Stimulated activated CD8-positive, alpha-beta memory T cell treated with anti-CD3 and anti-CD28 coated beads, Interleukin-12 subunit alpha, Interleukin-12 subunit beta, amount 100 ng/mL, for 4 hours (primary cell): ENCODE measurements at places on chromosomes 4 and X.

DNA sequence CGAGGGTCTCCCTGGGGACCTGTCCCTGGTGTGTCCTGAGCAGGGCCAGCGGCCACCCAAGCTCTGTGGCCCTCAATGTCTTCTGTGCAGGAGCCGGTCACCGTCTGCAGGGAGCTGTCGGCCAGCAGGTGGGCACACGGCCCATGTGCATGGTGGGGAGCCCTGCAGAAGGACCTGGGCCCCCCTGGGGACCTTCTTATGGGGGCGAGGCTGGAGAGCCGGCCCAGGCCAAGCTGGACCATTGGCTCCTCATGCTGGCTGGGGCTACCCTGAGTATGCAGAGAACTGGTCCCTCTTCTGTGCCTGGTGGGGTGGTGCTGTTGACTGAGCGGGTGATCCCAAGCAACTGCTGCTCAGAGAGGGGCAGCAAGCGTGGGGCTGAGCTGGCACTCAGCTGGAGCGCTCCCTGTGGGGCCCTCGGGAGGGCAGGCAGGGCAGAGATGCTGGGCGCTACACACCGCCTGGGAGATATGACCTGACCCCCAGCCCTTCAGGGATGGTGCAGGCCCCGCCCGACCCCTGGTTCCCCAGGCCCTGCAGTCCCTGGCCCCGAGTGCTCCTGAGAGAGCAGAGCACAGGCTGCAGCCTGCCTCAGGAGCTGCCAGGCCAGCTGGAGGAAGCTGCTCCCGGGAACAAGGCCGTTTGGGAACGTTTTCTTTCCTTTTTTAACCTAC lies 14.8 kb downstream of the NAT8L start:
- no peak for DNase-seq

DNA sequence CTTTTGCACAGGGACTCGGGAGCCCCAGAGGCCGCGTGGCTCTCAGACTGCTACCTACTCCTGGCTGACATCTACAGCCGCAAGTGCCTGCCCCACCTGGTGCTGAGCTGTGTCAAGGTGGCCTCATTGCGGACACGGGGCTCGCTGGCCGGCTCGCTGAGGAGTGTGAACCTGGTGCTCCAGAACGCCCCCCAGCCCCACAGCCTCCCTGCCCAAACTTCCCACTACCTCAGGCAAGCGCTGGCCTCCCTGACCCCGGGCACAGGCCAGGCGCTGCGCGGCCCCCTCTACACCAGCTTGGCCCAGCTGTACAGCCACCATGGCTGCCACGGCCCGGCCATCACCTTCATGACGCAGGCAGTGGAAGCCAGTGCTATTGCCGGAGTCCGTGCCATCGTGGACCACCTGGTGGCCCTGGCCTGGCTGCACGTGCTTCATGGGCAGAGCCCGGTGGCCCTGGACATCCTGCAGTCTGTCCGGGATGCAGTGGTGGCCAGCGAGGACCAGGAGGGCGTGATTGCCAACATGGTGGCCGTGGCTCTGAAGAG lies 28.8 kb downstream of the SH3TC1 start:
- DNase-seq = no peak

GRCh38 chrX:136147976-136148375 lies 643 bp downstream of the FHL1 start:
- DNase-seq = peak; percentile 0

GRCh38 chr4:23036503-23036902 lies 343.8 kb downstream of the GBA3 start:
- no peak for DNase-seq

DNA sequence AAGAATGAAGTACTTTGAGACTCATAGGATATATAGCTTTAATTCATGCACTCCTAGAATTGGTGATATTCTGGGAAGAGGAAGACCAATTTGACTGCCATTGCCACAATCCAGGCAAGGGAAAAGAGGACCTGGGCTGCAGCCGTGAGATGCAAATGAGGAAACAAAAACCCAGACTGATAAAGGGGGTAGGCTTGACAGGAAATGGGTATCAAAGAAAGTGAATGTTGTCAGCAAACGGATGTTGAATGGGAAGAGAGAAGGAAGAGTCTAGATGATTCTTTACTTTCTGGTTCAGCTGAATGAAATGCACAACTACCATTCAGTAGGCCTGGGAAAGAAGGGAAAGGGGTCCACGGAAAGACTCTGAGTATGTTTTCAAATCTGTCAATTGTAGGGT lies 17.1 kb upstream of the ARHGEF6 start:
- no peak for DNase-seq

- DNase-seq = no peak
Observed at GRCh38 chrX:54230435-54231148, 47.5 kb upstream of the FAM120C start.

GRCh38 chr4:140094438-140095420 lies 59.3 kb downstream of the MAML3 start:
- peak; percentile 36 for DNase-seq

DNA sequence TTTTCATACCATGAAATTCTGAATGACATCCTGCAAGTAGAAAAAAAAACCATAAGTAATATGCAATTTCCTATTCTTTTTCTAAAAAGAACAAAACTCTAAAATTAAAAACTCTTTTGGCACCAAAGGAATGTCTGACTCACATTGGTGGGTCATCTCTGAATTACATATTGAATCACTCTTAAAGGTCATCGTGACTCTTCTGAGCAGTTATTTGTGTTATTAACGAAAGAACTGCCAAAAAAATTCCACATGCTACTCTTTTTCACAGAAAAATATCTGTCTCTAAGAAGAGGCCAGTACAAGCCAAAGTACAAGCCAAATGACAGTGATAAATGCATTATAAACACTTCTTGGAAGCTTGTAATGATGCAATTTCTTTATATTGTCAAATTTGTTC lies 282.2 kb downstream of the GUCY2F start:
- DNase-seq = no peak

GRCh38 chr4:152164561-152164960 lies 371.3 kb downstream of the FBXW7 start:
- DNase-seq = no peak

GRCh38 chrX:136899221-136899620 lies 18.7 kb upstream of the RBMX start:
- DNase-seq = no peak

GRCh38 chrX:44816367-44816766 lies 27.5 kb upstream of the DUSP21 start:
- no peak for DNase-seq

DNA sequence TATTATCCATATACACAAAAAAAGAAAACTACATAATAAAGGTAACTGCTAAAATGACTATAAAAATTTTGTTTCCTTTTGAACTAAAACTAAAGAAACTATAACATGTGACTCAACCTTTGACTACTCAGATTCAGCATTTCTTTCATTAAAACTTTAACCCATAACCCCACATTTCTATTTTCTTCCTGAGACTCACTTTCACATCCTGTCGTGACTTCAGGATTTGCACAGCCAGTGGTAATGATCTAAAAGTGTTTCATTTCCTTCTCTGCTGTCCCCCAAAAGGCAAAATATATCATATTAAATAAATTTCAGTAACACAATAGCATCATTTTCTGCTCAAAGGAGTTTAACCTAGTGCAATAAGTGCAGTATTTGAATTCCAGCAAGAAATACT lies 1022.4 kb upstream of the DIAPH2 start:
- no peak for DNase-seq

- DNase-seq = no peak
Observed at GRCh38 chr4:172830295-172830764, 338.3 kb upstream of the GALNT7 start.

GRCh38 chrX:124362072-124362471 lies 15.7 kb downstream of the SH2D1A start:
- DNase-seq = no peak

- DNase-seq = no peak
Observed at GRCh38 chr4:4631150-4631549, 89.3 kb upstream of the STX18 start.

DNA sequence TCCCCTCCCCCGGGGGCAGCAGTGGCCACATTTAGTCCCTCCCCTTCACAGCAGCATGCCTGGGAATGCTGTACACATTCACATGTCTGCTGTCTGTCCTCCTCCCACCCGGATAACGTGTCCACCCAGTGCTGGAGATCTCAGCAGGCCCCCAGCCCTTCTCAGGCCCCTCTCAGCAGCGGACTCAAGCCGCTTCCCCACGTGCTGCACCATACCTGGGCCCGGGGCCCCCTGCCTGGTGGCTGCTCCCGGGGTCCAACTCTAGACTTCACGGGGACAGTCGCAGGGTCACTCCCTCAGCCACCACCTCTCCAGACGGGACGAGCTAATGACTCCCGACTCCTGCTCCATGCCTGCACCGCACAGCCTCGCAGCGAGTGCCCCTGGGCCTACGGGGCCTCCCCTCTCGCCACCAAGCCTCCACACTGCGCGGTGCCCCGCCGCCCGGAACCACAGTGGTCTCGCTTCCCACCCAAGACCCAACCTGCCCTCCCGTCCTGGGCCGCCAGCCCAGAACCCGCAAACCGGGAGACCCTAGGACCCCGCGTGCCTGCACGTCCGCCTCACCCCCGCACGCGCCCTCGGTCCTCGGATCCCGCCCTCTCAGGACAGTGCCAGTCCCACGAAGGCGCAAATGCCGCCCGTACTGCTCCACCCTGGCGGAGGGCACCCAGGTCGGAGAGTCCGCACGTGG lies 1.3 kb upstream of the PCGF3 start:
- DNase-seq = no peak

DNA sequence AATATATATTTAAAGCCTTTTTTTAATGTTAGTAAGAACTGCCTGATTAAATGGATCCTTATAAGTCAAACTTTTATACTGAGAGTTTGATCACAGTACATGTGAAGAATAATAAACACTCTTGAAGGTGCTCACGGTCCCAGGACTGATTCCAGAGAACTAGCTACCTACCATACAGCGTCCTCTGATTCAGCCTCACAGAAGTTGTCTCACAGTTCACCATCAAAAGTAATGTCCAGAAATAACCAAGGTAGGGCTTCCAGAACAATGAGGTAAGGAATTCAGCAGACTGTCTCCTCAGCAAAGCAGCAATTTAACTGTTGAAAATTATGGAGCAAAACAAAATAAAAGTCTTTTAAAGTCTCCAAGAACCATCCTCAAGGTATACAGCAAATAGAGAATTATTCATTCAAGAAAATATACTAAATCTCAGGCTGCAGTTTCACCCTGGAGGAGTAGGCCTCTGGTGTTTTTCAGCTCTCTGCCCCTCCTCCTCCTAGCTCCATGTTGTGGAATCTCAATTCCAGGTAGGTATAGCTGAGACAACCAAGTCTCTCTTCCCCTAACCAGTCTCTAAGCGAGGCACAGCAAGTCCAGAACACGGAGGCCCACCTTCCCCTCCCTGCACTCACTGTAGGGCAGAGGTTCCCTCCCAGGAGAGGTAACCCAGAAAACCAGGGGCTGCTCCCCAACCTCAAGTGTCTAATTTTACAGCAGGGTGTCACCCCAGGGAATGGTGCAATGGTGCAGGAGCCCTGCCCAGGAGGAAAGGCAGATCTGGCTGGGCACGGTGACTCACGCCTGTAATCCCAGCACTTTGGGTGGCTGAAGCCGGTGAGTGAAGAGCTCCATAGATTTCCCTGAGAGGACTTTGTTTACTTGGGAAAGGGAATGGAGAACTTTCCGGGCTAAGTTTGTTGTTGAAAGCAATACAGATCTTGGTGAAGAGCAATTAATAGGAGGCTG lies 28.6 kb downstream of the FAM241A start:
- no peak for DNase-seq

- peak; percentile 67 for DNase-seq
Observed at GRCh38 chr4:7070729-7071511, 3.1 kb upstream of the GRPEL1 start.

DNA sequence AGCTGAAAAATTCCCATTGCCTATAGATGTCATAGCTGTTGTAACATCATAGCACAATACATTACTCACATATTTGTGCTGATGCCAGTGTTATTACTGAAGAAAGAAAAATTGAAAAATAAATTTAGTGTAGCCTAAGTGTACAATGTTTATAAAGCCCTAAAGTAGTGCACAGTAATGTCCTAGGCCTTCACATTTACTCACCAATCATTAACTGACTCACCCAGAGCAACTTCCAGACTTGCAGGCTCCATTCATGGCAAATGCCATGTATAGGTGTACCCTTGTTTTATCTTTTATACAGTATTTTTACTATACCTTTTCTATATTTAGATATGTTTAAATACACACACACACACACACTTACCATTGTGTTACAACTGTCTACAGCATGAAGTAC lies 265.4 kb upstream of the MAGEB18 start:
- DNase-seq = no peak

GRCh38 chr4:39514888-39515401 lies 12.3 kb downstream of the UGDH start:
- DNase-seq = no peak

- DNase-seq = no peak
Observed at GRCh38 chr4:88965053-88965452, 91.9 kb downstream of the FAM13A start.

DNA sequence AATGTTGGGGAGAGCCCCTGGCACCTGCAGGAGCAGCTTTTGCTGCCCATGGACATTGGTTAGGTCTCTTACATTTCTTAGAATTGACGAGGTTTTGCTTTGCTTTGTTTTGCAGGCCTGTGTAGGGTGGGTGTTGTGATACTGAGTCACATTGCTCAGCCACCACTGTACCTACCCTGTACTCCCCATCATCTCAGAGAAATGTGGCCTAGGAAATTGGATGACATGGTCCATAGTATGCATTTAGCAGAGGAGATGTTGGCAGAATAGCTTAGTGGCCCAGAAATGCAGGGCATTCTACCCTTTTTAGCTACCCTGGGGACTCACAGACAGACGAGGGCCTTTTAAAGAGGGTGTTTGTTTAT lies 43.7 kb downstream of the IL21 start:
- no peak for DNase-seq

GRCh38 chr4:121822796-121823504 lies 733 bp downstream of the CCNA2 start:
- DNase-seq = no peak

DNA sequence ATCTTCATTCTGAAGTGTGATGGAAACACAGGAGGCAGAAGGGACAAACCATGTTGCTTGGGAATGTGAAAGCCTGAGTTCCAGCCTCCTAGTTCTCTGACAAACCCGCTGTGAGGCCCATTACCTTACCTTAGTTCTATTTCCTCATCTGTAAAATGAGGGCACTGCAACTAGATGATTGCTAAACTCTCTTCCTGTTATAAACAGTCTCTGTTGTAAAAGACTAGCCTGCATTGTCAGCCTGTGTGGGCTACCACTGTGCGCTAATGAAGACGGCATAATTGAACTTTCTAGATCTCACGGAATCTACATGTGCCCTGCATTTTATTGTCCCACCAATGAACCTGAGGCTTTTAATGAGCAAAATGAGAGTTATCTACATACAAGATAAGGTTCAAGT lies 147.2 kb downstream of the AFF2 start:
- no peak for DNase-seq

DNA sequence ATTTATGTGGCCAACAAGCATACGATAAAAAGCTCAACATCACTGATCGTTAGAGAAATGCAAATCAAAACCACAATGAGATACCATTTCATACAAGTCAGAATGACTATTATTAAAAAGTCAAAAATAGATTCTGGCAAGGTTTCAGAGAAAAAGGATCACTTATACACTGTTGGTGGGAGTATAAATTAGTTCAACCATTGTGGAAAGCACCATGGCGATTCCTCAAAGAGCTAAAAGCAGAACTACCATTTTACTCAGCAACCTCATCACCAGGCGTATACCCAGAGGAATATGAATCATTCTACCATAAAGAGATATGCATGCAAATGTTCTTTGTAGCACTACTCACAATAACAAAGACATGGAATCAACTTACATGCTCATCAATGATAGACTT lies 478.7 kb upstream of the GALNTL6 start:
- DNase-seq = no peak
